ENCODE measurements at places on chromosomes 3 and 15.

DNA sequence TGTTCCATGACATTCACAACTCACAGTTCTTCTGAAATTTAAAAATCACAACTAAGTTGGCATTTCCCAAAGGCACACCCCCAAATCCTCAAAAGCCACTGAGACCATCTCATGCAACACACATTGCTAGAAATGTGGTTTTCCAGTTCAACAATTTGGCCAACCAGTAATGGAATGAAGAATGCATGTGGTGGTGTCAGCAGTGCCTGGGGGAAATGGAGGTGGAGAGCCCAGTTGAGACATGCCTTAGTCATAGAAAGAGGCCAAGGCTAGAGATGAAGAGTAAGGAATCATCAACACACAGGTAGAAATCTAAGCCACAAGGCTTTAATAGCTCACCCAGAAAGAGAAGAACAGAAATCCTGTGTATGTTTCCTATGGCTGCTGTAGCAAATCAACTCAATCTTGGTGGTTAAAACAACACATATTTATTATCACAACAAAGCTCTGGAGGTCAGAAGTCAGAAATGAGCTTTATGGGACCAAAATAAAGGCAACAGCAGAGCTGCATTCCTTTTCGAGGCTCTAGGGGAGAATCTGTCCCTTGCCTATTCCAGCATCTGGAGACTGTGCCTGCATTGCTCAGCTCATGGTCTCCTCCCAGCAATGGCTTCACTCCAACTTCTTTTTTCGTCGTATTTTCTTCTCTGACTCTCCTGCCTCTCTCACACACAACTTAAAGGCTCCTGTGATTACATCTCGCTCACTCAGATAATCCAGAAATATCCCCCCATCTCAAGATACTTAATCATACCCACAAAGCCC is 54.0 kb downstream of the SNTN start:
- no peak for DNase-seq

DNA sequence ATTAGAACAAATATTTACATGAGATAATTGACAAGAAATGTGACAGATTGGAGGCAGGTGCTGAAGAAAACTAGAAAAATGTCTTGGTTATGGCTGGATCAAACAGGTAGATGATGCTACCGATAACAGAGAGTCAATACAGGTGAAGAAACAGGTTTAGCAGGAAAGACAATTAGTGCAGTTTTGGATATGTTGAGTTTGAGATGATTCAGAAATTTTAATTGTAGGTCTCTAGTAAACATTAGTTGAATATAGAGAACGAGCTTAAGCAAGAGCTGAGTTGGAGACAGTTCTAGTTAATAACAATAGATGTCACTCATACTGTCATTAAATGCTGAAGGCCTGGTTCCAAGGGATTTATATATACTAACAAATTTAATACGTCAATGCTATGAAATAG is 524.4 kb downstream of the NSUN3 start:
- DNase-seq, result no peak

DNA sequence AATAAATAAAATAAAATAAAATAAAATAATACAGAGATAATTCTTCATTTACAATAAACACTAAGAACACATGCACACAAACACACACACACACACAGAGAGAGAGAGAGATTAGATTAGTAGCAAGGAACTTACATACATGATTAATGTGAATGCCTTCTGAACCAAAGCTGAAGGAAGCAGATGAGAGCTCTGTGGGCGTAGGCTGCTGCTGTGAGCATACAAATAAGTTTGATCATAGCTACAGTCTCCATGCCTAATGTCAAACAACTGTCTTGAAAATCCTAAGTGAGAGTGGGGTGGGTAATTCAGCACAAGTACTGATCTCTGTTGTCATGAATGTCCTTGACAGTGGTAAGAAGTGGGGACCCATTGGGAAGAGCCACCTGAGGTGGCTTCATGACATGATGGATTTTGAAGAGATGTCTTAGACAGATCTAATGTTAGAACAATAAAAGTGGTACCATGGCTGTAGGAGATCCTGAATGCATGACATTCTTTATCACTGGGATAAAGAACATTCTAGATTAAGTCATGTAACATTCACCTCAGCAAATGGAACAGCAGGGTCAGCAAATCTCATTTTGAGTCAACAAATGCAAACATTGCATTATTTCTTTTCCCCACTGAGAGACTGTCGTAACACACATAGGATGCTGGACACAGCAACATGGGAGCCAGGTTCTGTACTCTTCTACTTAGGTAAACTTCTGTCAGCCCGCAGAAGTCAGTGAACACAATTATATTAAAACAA is 46.2 kb downstream of the CHL1 start:
- no peak for DNase-seq

GRCh38 chr3:17994167-17994566 is 251.7 kb upstream of the TBC1D5 start:
- no peak for DNase-seq

- DNase-seq, result no peak
Measured at GRCh38 chr3:37536840-37537239, 324.8 kb upstream of the CTDSPL start.

GRCh38 chr3:25130724-25131520 is 297.1 kb upstream of the RARB start:
- no peak for DNase-seq

- DNase-seq, result no peak
Measured at GRCh38 chr3:46676601-46677410, 16.7 kb downstream of the ALS2CL start.

DNA sequence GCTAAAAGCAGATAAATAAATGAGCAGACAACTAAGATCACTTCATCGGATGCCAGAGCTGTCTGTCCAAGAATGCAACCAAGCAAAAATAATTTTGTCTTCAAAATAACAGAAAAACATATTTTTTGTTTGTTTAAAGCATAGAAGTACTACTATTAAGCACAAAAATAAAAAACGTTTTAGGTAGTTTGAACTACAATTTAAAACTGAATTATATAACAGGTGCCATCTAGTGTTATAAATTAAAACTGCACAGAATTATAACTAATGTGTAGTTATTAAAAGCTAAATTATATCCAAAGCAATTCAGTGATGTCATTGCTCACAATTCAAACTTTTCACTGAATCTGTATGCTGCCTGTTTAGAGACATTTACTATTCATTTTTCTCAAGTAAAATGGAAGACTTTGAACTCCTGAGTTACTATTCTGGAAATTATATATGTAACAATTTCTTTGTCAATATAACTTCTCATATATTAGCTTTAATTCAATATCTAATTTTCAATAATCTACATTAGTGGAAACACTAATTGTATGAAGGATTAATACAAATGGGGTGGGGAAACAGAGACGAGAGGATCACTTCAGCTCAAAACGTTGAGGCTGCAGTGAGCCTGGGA is 29.5 kb downstream of the LINS1 start:
- DNase-seq, result no peak

DNA sequence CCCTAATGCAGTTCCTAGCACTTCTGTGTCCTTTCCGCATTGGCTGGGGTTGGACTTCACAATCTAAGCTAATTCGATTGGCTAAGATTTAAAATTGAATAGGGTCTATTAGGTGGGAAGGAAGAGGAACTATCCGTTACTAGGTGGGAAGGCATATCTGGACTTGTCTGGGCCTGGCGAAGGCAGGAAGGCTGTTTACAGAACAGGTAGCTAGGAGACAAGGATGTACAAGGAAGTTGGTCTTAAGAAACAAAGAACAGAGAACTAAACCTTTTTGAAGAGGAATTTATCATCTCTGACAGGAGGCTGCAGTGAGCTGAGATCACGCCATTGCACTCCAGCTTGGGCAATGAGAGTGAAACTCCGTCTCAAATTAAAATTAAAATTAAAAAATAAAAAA is 17.3 kb upstream of the ATG7 start:
- DNase-seq, result no peak

GRCh38 chr3:72232777-72233176 is 447.8 kb upstream of the PROK2 start:
- DNase-seq, result no peak

Measured in activated CD8-positive, alpha-beta memory T cell treated with anti-CD3 and anti-CD28 coated beads for 1 hour (primary cell).